ENCODE measurements at places on chromosomes 7 and 10.

- DNase-seq: peak; percentile 70
Observed at GRCh38 chr10:16440396-16441133, 3.8 kb downstream of the PTER start.

- no peak for DNase-seq
Observed at GRCh38 chr10:13631594-13631993, 44.8 kb downstream of the PRPF18 start.

DNA sequence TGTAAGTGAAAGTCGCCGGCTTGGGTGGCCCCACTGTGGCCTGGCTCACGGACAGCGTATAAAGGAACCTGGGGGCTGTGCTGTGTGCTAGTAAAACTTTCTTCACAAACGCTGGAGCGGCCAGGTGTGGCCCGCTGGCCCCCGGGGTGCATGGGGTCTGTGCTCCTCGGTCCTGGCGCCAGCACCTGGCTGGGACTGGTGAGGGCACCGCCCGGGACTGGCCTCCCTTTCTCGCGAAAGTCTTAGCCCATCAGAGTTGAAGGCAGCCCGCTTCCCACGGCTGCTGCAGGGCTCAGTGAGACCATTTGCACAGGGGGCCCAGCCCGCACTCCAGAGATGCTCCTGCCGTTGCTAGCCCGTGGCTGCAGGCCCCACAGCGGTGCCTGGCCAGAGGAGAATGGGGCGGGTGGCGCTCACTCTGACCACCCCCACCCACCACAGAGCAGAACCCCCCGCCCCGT lies 5.8 kb downstream of the PWWP2B start:
- DNase-seq: no peak

GRCh38 chr10:30991647-30992011 lies 40.0 kb downstream of the ZNF438 start:
- DNase-seq: no peak

DNA sequence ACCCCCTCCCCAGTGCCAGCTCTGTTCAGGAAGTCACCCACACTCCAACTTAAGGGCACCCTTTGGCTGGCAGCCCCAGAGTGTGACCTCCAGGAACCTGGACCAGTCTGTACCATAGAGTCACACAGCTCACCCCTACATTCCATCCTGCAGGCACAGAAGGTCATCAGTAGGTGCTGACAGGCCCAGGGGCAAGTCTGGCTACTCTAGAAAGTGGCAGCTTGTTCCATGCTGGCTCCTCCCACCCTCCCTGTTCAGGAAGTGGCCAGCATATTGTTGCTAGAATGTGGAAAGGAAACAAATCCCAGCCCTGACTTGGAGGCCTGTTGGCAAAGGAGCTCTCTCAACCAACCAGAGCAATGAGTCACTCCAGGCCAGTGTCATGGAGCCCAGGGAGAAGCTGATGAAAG lies 3.2 kb upstream of the NCOA4 start:
- DNase-seq: peak; percentile 91

GRCh38 chr7:87140271-87140748 lies 11.9 kb upstream of the DMTF1 start:
- DNase-seq: no peak

GRCh38 chr7:121019018-121019417 lies 30.5 kb downstream of the CPED1 start:
- no peak for DNase-seq

GRCh38 chr7:121187222-121187621 lies 141.6 kb upstream of the WNT16 start:
- no peak for DNase-seq

DNA sequence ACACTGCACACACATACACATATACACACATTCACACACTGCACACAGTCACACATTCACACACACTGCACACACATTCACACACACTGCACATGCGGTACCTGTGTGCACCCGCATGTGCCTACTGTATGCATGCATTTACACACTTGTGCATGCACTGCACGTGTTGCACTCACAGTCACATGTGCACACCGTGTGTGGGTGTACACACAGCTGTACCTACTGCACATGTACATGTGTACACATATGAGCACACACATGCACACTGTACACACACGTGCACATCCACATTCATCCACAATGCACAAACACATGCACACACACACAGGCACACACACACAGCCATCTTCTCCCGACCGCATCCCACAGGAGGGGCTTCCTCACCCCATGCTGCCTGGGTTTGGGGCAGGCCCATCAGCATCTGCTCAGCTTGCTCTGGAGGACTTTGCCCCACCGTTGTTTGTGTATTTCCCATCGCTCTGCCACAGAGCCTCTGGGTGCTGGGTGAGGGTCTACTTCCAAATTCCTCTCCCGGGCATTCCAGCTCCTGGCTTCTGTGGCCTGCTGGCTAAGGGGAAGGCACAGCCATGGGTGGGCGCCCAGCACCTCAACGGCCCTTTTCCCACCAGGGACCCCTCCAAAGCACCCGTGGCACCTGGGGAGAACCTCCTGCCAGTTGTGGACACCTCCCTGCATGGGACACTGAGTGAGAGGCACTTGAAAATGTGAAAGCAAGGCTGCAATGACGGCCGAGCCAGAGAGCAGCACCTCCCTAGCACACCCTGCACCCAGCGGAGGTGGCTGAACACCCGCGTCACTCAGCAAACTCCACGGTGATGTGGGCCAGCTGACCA lies 324.3 kb downstream of the PTPRN2 start:
- no peak for DNase-seq

DNA sequence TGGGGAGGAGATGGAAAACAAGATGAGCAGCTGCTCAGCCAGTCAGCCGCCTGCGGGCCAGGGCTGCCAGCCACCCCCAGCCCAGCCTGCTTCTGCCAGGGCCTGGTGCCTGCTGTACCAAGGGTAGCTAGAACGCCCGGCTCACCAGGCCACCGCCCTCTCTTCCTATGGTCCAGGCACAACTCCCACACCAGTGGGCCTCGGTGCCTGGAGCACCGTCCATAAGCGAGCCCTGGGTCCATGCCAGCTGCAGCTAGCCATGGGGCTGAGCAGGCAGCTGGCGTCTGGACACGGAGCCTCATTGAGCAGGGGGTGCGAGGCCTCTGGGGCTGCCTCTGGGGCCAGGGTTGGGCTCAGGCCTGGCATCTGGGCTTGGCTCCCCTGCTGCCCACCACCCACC lies 8.5 kb upstream of the RABGEF1 start:
- no peak for DNase-seq

GRCh38 chr10:51343391-51343790 lies 269.1 kb downstream of the PRKG1 start:
- DNase-seq: no peak

DNA sequence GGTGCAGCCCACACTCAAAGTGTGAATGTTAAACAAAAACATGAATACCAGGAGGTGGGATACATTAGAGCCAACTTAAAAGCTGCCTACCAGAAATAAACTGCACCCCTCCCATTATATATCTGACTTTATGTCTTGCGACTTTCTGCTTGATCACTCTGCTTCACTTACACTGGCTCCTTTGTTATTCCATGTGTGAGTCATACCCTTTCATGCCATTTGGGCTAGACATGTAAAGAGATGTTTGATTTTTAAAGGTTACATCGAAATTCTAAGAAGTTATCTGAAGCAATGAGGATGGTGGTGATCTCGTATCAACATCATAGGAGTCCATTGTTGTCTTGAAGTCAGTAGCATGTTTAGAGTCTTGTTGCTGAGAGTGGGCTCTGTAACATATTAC lies 31.6 kb upstream of the ETV1 start:
- DNase-seq: peak; percentile 71

DNA sequence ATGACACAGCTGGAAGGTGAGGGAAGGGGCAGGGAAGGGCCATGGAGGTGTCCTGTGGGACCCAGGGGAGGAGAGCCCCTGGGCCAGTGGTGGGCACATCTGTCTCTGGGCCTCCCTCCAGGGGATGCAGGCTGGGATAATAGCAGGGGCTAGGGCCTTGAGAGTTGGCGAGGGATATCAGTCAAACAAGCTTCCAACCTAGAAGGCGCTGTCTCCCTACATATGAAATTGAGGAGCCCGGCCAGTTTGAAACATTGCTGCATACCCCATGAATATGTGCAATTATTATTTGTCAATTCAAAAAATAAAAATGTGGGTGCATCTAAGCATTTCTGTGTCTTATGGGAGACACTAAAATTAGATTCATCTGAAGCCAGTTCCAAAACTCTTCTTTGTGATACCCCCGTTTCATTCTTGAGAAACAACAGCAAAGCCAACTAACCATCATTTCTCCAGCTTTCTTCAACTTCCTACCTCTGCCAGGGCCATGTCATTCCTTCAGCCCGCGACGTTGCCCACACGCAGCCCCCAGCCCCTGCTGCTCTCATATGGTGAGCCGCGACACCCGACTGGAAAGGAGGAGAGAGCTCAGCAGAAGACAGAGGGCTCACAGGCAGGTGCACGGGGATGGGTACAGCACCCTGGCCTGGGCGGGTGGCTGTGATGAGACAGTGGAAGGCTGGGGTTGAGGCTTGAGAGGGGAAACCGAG lies 418.7 kb downstream of the GLRX3 start:
- DNase-seq: no peak

DNA sequence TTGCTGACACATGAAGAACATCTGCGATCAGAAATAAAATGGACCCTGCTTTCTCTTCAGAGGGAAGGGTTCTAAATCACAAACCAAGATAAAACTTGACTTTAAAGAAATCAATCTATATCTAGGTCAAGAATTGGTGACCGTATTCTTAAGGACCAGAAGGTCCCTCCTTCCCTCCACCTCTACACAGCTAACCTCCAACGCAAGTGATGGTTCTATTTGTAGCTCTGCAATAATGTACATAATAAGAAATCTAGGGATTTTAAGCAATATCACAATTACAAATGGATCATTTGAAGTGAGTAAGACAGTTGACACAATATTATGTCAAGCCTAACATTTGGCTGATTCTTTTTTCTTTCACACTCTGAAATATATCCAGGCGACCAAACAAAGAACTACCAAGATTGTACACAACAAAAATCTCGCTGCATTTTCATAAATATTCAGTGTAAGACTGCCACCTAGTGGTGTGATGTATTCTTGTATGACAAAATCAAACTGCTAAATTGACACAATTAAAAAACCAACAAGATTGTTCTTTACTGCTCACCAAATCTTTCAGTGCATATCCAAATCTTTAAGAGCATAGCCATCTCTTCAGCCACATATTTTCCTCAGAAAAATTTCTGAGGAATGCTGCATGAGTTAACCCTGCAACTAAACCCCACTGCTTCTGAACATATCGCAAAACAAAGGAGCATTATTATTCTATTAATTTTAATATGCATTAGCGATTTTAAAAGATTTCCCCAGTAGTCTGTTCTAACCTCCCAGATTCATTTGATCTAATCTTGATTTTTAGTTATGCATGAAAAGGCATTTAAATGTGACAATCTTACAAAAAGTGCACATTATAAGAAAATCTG lies 44.5 kb downstream of the ICA1 start:
- peak; percentile 79 for DNase-seq

- DNase-seq: no peak
Observed at GRCh38 chr10:88045656-88046415, 182.4 kb downstream of the PTEN start.

- DNase-seq: no peak
Observed at GRCh38 chr7:155568842-155569494, 22.6 kb upstream of the CNPY1 start.

DNA sequence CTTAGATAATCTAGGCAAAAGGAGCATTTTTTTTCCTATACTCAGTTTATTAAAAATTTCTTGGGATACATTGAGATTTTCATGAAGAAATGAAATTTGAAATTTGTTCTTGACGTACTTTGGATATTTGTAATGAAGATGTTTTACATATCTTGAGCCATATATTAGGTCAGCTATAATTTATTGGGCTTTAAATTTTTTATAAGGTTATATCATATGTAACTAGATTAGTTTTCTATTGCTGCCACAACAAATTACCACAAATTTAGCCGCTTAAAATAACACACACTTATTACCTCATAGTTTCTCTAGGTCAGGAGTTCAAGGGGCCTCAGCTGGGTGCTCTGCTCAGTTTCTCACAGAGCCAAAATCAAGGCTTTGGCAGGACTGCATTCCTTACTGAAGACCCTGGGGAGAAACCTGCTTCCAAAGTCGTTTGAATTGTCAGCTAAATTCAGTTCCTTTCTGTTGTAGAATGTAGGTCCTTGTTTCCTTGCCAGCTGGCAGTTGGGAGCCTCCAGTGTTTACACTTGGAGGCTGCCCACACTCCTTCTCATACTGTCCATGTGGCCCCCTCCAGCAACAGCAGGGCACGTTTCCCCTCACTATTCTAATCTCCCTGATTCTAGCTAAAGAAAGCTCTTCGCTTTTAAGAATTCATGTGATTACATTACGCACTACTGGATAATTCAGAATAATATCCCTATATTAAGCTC lies 42.6 kb upstream of the DNAH11 start:
- no peak for DNase-seq

DNA sequence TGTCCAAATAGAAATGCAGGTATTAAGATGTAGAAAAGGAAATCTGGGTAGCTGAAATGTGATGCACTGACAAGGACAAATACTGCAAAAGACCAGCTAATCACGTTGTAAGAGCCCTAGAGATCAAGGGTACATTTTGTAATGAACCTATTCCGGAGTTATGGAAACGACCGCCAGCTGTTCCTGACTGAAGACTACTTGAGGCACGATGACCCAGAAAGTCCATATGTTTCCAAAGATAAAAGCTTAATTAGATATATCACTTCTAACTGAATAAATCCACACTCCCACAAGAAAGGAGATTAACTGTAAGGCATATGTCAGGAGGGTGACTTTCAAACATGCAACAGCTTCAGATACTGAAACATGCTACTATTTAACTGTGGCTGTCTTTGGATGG lies 253.5 kb downstream of the NSUN6 start:
- no peak for DNase-seq

DNA sequence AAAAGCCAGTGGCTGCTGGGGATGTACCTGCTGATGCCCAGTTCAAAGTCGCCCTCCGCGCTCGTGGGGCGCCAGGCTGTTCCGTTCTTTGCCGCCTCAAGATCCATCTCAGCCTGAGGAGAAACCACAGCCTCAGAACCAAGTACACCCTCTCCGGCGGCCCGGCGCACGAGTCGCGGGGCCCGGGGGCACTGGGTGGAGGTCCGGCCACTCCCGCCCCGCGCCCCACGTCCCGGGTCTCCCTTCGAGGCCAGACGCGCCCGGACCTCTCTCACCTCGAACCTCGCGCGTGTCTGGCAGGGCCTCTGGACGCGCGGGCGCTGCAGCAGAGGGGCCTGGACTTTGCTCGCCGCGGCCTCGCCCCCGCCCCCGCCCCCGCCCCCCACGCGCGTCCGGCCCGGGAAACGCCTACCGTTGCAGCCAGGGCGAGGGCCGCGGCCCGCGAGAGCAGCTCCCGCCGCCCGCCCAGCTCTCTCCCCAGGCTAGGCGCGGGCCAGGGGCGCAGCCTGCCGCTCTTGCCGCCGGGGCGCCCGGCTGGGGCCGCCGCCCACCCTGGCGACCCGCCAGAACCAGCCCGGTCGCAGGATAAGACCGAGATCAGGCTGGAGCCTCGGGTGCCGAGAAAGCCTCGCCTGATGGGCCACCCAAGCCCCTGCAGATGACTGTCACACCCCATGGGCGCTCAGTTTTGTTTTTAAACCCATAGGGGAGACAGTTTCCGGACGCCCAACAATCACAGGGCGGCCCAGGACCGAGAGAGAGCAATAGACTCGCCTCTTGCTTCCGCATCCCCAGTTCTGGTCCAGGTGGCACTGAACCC lies at the start of gene ABCB4:
Gene ABCB4 (minus strand): TSS at position 322 of the 820 bp plus-strand sequence. CDS start 215 bp downstream, at position 107.
- no peak for DNase-seq

- no peak for DNase-seq
Observed at GRCh38 chr10:43230101-43230908, 36.6 kb downstream of the RASGEF1A start.

GRCh38 chr7:105940109-105940508 lies 23.0 kb upstream of the CDHR3 start:
- DNase-seq: no peak

- no peak for DNase-seq
Observed at GRCh38 chr7:74489997-74490945, 36.6 kb downstream of the GTF2IRD1 start.
